Activated naive CD4-positive, alpha-beta T cell (primary cell): ENCODE measurements at places on chromosomes 3 and 15.

GRCh38 chr3:44228900-44229299 lies 12.8 kb upstream of the TOPAZ1 start:
- no peak for DNase-seq

DNA sequence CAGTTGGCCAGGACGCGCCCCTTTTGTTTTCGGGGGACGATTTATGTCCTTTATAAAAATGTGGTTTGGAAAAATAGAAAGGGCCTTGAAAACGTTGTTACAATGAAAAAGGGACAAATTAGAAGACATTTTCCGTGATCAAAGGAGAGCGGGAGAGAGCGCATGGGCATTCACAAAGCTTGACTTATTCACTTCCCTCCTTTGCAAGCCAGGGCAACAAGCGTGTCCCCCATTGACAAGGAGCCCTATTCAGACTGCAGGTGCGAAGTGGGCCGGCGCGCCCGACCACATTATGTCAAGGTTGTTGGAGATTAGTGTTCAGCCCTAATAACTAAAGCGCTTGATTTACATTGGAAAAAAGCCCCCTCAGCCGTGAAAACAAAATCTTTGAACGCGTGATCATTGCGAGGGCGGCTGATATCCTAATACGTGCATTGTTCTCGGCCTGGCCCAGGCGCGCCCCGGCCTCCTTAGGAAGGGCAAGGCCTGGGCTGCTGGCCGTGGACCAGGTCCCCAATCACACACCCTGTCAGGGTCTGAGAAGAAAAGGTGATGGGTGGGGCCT lies 25.9 kb downstream of the ZIC4 start:
- no peak for DNase-seq

DNA sequence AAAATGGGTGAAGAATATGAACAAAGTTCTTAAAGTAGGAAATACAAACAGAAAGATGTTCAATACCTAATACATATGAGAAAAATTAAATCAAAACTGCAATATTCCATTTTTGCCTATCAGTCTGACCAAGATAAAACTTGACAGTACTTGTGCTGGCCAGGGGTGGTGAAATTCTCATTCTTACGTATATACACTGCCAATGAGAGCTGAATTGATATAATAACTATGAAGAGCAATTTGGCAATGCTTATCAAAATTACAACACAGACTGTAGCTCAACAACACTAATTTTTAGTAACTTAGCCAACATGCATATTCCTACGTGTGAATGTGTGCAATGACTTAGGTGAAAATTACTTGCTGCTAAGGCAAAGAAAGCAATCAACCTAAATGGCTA lies 90.2 kb downstream of the SETD2 start:
- no peak for DNase-seq

DNA sequence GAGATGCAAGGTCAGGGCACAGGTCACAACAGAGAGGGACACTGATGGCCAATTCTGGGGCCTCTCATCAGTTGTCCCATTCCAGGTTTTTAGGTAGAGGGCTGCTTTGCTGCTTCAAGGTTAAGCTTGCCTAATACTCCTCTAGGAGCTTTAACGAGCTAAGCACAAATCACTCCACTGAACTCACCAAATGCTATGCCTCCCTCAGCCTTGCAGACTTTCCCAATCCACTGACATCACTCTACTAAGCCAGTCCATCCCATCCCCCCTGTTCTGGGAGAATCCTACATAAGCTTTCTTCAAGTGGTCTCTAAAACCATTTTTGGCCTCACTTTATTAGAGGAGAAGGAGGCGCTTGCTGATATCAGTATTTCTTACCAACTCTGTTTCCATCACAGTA lies 24.8 kb upstream of the PDCD6IP start:
- no peak for DNase-seq

GRCh38 chr3:123745184-123745855 lies 138.8 kb downstream of the MYLK start:
- DNase-seq, result no peak

DNA sequence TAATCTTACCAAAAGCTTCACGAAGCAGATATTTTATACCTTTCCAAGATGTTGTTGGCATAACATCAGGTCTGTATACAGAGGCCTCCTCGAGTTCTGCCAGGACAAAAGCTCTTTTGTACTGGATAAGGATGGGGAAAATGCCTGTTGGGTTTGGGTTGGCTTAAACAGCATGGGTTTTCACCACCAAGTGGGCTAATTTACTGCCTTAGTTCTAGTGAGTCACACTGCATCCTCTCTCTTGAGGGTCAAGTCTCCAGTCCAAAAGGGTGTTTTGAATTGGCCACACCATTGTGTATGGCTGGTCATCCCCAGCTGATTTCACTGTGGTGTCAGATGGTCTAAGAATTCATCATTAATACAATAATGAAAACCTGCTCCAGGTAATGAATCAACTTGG lies 26.1 kb upstream of the BHLHE40 start:
- DNase-seq, result no peak

GRCh38 chr3:111152496-111152895 lies 80.9 kb downstream of the NECTIN3 start:
- no peak for DNase-seq

GRCh38 chr15:50150349-50150748 lies 31.3 kb upstream of the ATP8B4 start:
- DNase-seq, result no peak

DNA sequence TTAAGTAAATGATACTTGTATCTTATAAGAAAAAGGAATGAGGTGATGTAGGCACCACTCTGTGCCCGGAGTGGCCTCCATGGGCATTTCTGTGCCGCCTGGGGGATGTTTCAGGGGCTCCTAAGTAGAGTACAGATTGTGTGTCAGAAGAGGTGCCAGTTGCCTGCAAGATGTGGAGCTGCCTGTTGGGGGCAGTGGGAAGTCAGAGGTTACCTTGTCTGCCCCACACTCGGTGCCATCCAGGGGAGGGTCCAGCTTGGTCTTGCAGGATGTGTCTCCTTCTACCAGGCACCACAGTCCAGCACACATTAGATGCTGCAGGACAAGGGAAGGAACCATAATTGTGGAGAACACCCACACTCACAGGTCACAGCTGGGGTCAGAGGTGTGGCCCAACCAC lies 208.8 kb downstream of the ADAMTS17 start:
- no peak for DNase-seq

DNA sequence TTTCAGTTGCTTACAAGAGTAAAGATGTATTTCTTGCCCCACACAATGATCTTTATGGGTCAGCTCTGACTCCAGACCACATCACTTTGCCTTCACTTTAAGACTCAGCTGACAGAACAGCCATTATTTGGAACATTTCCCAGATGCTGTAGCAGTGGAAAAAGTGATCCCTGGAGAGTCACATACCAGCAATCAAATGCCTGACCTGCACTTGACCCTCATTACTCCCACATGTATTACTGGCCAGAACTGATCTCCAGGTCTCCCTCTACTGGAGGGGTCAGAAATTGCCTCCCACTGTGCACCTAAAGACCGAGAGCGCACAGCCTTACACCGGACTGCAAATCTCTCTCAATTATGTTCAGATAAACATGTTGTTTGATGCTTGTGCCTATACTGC lies 88.6 kb upstream of the ZNF385D start:
- DNase-seq, result no peak

- no peak for DNase-seq
Measured at GRCh38 chr3:30467596-30468238, 138.7 kb upstream of the TGFBR2 start.

GRCh38 chr3:151550642-151551041 lies 89.8 kb upstream of the IGSF10 start:
- no peak for DNase-seq
